ENCODE measurements at places on chromosomes 2 and 18.

DNA sequence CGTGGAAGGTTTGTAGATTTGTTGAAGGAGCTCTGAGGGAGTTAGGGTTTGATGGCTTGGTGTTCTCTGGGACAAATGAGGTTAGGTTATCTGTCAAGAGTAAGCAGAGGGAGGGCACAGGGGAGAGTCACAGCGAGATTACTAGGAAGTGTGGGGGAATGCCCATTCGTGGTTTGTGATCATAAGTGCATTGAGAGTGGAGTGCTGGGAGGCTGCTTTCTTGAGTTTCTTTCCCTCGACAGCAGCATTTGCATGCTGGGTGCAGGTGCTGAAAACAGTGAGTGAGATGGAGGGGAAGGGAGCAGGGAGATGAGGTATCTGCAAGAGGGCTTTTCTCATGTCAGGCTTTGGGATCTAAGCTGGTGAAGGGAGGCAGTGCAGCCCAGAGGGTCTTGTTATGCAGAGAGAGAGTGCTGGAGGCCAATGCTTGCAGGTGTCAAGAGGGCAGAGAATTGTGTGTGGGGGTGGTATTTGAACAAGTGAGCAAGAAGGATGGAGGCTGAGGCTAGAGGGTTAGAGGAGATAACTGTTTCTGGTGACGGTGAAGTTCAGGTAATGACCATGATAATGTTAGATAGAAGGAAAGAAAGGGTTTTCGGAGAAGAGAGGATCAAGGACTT is 8.8 kb downstream of the RALB start:
- peak; percentile 80 for DNase-seq

DNA sequence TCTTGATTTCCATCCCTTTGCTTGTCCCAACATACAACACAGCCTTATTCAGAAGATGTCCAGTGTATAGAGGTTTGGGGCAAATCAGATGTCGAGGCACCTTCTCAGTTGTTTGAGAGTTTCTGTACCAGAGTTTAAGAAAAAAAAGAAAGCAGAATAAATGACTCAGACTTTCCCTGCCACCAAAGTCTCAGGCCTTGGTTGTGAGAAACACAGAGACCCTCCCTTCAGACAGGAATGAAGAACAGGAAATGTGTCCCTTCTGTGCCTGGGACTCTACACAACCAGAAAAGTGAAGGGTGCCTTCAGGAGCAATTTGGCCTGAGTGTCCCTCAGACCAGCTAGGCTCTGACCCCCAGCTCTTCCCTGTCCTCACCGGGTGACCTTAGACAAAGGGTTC is 37.3 kb upstream of the REL start:
- peak; percentile 31 for DNase-seq

DNA sequence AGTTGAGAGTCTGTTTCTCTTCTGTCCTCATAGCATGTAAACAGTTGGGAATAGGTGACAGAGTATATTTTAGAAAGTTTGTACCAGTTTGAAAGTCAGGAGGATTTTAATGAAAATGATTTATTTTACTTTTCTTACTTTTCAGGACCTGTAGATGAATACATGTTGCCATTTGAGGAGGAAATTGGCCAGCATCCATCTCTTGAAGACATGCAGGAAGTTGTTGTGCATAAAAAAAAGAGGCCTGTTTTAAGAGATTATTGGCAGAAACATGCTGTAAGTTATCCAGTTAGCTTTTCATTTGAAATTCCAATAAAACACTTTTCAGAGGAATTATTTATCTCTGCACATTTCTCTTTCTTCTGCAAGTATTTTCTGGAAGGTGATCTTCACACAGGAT is 81.1 kb downstream of the ACVR2A start:
- DNase-seq: no peak

GRCh38 chr2:102138331-102138730 is 4.2 kb upstream of the IL1R1 start:
- DNase-seq: no peak

DNA sequence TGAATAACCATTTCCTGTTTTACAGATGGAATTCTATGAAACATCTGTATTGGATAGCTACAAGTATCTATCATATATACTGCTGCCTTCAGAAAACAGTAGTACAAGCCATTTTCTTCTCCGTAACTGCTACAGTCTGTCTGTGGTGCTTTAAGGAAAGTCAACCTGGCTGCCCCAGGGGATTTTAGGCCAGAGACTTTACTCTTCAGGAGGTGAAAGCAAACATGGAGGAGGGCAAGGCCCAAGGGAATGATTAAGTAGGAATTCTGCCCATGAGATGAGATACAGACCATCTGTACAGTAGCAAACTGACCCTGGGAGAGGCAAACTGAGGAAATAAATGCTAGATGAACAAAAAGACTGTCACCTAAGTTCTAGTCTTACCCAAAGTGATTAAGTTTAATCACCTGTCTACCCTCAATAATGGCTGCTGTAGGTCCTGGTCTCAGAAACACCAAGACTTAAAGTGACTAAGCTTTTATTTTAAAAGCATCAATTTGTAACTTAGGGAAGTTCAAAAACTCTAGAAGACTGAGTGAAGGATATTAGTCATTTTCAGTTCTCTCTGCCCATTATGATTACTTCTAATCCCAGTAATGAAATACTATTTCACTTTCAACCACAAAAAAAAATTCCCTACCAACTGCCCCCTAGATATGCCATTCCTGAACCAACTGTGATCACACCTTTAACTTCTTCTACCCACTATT is 14.8 kb downstream of the MBD2 start:
- no peak for DNase-seq

- no peak for DNase-seq
These were observed 289.8 kb downstream of the ICOS start for GRCh38 chr2:204226305-204226880.

- DNase-seq: no peak
These were observed 25.7 kb upstream of the ID2 start for GRCh38 chr2:8656160-8656641.

DNA sequence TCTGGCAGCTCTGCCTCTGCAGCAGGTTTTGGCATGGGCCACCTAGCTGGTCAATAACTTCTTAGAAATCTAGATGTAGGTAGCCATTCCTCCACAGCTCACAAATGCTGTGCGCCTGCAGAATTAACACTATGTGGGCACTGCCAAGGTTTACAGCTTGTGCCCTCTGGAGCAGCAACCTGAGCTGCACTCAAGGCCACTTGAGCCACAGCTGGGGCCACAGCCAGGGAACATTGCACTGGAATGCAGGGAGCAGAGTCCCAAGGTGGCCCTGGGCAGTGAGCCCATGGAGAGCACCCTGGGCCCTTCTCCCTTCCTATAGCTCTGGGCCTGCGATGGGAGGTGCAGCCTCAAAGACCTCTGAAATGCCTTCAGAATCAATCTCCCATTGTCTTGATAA is 365.3 kb downstream of the SATB2 start:
- no peak for DNase-seq

GRCh38 chr2:200922439-200922838 is 33.3 kb downstream of the NIF3L1 start:
- no peak for DNase-seq

GRCh38 chr2:233399306-233400225 is 45.3 kb downstream of the DGKD start:
- DNase-seq: peak; percentile 61

- DNase-seq: no peak
These were observed 141.8 kb downstream of the FIGN start for GRCh38 chr2:163593982-163594381.

DNA sequence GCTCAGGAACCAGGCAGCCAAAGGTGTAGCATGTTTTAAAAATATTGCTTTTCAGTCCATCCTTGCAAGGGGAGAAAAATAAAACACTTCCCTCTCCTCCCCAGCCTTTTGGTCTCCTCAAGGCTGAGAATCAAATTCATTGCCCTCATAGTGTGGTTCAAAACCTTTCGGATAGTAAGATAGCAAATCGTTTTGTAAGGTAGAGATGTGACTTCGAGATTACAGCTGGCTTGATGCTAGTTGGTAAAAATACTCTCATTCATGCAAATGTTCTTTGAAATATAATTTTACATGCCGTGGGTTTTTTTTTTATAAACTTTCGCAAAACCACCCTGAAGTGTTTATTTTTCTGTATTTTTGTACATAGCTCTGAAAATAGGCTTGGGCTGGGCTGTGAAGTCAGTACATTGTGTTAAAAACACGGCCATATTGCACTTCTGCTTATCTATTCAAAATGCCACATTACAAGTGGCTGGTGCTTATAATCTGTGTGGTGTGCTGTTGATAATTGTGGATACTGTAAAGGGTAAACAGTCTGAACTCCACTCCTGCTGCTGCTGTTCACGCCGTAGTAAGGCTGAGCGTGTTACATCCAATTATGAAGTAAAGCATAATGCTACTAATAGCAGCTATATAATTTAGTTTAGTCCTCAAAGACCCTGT is 172.0 kb upstream of the SIX3 start:
- DNase-seq: no peak

DNA sequence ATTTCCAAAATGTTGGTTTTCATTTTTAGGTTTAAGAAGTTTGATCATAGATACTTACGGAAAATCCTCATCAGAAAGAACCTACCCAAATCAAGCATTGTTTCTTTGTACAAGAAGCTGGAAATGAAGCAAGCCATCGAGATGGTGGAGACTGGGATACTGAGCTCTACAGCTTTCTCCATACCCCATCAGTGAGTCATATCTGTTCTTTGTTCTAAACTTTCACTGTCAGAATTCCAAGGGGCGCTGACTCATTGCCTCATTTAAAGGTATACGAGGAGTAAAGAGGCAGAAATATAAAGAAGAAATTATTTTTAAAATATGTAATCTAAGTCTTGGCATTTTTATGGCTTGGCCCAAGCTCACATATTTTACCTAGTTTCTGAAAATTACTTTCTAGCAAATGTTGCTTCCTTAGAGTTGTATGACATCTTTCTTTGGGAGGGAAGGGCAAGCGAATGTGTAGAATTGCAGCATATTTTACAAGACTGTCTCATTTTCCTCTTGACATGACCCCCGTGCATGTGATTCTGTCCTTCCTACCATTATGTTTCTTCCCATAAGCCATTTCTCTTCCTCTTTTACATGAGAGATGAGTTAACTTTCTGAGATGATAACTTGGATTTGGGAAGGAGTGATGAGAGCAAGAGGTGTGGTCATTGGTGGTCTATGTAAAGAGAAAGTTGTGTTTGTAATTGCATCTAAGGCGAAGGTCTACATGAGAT is 41.2 kb downstream of the SLC9A4 start:
- no peak for DNase-seq

DNA sequence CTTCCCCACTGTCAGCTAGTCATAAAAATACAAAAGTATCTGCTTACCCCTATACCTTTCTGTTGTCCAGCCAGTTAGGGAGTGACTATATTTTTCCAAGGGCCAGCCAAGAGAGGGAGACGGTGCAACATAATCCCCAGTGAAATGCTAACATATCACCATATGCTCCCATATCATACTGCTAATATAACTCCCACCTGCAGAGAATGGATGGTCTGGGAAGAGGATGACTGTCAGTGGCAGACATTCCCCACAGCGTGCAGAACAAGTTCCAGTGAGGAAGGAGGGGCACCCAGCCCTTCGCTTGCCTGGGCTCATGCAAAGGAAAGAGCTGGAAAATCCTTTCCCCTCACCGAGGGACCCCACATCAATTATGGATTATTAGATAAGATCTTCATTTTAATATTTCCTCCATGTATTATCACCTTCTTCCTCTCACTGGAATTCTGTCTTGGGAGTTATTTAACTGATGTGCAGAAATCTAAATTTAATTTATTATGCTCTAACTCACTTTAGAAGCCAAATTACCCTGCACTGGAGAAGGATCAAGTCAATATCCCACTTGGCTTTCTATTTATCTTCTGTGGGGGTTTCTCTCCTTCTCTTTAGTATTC is 135.6 kb downstream of the GALNT14 start:
- DNase-seq: no peak

- no peak for DNase-seq
These were observed 261.5 kb downstream of the MREG start for GRCh38 chr2:215751911-215752272.

DNA sequence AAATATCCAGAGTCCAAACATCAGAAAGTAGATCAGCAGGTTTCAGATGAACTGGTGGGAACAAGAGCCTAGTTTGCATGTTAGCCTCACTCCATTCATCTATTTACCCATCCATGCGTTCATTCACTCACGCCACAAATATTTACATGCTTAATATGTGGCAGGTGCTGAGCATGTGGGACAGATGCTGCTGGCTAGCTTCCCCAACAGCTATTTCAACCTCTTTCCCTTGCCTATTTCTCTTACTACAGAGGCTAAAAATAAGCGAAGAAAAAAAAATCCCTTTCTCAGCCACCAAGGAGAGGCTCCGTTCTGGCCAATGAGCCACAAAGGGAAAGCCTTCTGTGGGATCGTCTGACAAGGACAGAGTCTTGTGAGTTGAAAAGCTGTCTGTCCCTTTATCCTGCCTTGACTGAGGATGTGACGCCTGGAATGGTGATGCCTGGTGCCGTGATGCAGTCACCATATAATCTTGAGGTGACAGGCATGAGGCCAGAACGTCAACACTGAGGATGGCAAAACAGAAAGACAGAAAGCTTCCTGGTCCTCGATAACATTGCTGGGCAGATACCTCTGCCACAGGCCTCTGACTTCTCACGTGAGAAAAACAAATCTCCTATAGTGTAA is 78.2 kb downstream of the KCTD1 start:
- DNase-seq: no peak

- peak; percentile 31 for DNase-seq
These were observed 122.2 kb downstream of the NCOA1 start for GRCh38 chr2:24613154-24613814.

- DNase-seq: peak; percentile 98
These were observed at the start of the genes BCS1L and ZNF142 for GRCh38 chr2:218659258-218659987. BCS1L (plus strand) TSS chr2:218659683; CDS start chr2:218660988, 1,305 bp downstream. ZNF142 (minus strand) TSS chr2:218659623; CDS start chr2:218656429, 3,194 bp downstream.

GRCh38 chr2:114127372-114127771 is 237.5 kb downstream of the ACTR3 start:
- no peak for DNase-seq

GRCh38 chr2:102321941-102322719 is 10.8 kb downstream of the IL1RL1 start:
- DNase-seq: no peak

DNA sequence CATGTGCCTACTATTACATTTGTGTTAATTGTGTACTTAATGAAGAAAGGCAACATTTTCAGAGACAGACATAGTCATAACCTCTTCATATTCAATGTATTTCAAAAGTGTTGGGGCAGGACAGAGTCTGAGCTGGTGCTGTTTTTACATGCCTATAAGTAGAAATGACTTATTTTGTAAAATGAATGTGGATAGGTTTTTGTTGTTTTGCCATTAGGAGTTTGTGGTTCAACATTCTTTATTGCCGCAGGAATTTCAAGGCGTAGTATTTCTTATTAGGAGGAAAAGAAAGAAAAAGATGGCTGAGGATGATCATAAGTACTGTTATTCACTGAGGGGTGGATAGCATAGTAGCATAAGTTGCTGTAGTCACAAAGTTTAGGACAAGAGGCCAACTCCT is 21.2 kb upstream of the ASXL3 start:
- no peak for DNase-seq
